Activated T-cell treated with anti-CD3 and anti-CD28 coated beads, Interleukin-2, amount 50 U/mL, for 72 hours (primary cell): ENCODE measurements at places on chromosomes 2 and 18.
A peak's percentile ranks its signal among the peaks of the same experiment; 100 is the strongest.

- DNase-seq: no peak
These were observed at the start of gene SYT4 for GRCh38 chr18:43277164-43277600. Gene SYT4 (minus strand): TSS chr18:43277490. CDS start chr18:43277281, 209 bp downstream.

DNA sequence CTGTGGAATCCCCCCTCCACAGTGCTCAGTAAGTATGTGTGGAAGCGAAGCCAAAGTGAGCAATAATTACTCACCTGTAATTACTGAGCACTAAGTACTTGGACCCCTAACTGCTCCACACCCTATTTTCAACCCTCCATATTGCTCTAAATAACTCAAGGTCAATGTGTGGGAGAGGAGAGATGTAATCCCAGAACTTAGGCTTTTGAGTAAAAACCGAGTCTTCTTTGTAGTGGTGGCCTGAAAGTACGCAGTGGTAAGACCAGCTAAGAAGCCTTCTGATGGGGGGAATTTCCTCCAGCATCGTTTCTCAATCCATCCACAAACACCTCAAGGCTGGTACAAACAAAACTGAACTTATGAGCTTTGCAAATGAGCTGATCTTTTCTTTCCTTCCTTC is 551.6 kb downstream of the ZEB2 start:
- DNase-seq: peak; percentile 14

- peak; percentile 4 for DNase-seq
These were observed at the start of gene SCN3A for GRCh38 chr2:165203689-165204559. Gene SCN3A (minus strand): TSS chr2:165204050. CDS start chr2:165176394, 27,656 bp downstream.

GRCh38 chr2:207704078-207704477 is 7.4 kb upstream of the CCNYL1 start:
- DNase-seq: no peak

- no peak for DNase-seq
These were observed 120.5 kb downstream of the HIBCH start for GRCh38 chr2:190199109-190199508.

DNA sequence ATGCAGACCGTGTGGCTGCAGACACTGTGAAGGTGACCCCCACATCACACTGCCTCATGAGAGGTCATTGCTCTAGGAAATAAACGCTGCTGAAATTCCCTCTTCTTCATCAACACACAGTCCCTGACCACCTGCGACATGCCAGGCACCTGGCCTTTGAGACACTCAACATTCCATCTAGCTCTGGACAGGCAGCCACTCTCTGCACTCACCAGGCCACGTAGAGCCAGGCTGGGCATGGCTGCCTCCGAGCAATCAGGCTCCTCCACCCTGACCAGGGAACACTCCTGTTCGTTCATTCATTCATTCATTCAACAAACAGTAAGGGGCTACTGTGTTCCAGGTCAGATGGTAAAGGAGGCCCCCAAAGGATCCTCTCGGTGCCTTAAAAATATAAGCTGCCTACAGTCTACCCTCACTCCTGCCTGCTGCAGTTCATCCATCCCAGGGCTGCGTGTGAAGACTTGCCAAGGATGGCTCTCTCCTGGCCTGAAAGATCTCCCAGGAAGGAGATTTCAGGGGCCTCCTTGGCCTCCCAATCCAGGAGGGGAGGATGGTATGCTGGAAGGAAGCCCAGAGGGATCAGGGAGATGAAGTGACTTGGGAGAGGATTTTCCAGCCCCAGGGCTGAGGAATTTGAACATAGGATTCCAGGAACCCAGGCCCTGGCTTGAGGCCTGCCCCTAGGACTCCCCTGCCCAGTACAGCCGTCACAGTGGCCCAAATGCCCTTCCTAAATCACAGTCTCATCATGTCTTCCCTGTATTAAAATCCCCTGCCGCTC is 66.7 kb downstream of the TNS1 start:
- no peak for DNase-seq

DNA sequence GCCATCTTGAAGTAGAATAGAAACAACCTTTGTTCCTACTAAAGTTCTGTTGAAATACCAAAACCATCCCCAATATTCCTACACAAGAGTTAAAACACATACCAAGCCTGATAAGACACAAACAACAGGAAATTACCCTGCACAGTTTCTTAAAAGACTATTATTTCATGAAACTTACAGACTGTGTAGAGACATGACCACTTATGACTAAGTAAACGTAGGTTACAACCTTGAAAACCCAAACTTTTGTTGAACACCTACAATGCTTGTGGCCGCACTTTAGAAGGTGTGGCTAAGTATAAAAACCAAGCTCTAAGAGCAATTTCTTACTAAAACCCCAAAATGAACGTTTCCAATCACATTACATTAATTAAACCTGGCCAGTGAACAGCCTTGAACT is 2.0 kb downstream of the SMAD2 start:
- DNase-seq: no peak

DNA sequence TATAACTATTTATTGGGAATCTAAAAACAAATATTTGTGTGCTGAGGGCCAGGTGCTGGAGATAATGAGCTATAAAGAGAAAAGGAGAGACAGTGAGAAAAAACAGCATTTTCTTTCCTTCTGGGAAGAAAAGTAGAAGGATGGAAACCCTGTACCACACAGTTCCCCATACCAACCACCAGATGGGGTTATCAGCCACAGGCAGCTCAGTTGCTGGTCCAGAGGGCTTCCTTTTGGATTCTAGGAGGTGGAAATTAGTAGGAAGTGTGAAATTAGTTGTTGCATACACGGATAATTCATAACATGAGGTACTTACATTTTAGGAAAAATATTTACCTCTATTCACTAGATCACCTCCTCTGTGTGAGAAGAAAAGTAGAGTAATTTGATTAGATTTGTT is 237.0 kb upstream of the FOSL2 start:
- no peak for DNase-seq

- peak; percentile 79 for DNase-seq
These were observed 187.5 kb downstream of the TWIST2 start for GRCh38 chr2:239035361-239035814.

DNA sequence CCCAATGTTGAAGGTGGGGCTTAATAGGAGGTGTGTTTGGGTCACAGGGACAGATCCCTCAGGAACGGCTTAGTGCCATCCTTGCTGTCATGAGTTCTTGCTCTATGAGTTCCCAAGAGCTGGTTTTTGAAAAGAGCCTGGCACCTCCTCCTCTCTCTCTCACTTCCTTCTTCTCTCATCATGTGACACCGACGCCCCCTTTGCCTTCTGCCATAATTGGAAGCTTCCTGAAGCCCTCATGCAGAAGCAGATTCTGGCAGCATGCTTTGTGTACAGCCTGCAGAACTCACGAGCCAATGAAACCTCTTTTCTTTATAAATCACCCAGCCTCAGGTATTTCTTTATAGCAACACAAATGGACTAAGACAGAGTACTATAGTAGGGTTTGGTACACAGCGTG is 100.4 kb upstream of the SH3BP4 start:
- no peak for DNase-seq

- no peak for DNase-seq
These were observed 304.8 kb upstream of the CCDC68 start for GRCh38 chr18:55264108-55264507.

DNA sequence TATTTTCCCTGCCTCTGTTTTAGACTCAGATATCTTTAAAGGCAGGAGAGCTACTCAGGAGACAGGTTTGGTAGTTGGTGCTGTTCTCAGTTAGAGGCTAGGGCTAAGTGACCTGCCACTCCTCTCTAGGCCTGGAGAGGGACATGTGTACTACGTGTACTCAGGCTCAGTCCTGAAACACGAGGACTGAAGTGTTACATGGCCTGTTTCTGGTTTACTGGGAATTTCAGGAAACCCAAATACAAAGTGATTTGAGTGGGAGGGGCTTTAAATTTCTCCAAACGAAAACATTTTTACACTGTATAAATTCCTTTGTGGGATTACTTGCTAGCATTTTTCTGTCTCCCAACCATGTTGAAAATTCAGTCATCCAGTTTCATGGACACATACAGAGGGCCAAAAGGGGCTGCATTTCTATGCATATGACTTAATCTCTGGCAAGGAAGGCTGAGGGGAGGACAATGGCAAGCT is 343.3 kb downstream of the CYP26B1 start:
- DNase-seq: no peak

- no peak for DNase-seq
These were observed 35.8 kb downstream of the RBKS start for GRCh38 chr2:27854229-27854862.

GRCh38 chr18:72456802-72457201 is 87.3 kb downstream of the CBLN2 start:
- no peak for DNase-seq

DNA sequence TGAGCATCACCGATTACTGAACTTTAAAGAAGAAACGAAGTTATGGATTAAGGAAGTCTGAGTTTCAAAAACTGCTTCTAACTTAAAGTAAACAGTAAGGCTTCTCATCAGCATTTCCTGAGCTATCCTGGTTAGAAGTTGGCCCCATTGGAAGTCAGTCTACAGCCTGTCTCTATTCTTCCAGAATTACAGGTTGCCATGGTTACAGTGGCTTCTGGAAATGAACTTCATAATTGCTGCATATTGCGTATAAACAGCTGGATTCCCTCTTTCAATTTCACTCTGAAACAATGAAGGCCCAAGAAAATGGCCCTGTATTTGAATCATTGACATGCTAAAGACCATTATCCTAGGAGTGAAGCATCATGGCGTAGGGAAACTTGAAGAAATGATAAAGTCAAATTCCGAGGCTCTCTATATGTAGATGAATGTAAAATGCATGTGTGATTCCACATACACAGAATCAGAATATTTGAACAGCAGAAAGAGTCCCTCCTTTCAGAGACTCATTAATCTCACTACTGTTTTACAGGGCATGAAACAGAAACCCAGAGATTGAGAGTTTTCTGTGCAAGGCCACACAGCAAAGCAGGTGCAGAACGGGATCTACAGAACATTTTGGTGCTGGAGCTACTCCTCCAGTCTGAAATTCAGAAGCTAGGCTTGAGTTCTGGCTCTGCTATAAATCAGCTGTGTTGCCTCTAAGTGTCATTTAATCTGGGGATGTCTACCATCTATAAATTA is 856.4 kb upstream of the CELF4 start:
- no peak for DNase-seq

GRCh38 chr18:49151482-49151881 is 200.7 kb upstream of the SMAD7 start:
- no peak for DNase-seq

DNA sequence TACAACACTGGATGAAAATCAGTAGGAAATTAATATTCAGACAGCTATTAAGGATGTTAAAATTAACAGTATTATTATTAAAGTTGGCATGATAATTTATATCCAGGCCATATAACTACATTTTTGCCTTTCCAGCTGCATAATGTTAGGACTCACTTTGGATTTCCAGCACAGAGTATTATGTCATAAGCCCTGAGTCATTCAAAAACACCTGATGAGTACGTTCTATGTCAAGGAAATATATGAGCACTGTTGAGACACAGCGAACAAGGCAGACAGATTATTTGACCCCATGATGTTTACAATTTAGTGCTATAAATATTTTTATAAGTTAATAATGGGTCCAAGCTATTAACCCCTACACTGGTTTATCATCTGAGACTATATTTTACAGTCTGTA is 59.8 kb upstream of the RIT2 start:
- DNase-seq: no peak

DNA sequence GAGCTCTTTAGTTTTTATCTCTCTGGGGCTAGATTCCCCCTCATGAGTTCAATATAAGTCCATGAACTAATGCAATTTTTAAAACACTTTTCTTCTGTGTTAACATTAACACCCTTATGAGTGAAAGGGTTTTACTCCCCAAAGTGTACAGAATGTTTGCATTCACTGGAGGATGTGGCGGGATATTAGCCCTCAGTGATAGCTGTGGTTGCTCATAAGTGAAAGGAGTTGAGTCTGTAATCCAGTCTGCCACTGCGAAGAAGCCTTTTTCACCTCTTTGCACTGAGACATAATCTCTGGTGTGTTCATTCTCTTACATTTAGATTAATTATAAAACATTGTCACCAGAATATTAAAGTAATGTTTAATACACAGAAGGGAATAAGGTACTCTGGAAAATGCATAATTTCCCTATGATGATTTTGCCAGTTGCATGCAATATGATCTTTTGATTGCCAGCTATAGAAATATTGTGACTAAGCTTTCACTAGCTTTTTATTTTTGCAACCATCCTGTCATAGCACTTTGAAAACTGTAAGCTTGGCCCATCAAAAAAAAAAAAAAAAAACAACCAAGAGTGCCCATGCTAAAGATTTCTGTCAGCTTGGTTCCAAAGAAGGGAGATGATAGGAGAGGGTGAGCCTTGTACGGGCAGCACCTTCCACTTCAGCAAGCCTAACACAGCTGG is 113.2 kb downstream of the BCL11A start:
- DNase-seq: no peak

DNA sequence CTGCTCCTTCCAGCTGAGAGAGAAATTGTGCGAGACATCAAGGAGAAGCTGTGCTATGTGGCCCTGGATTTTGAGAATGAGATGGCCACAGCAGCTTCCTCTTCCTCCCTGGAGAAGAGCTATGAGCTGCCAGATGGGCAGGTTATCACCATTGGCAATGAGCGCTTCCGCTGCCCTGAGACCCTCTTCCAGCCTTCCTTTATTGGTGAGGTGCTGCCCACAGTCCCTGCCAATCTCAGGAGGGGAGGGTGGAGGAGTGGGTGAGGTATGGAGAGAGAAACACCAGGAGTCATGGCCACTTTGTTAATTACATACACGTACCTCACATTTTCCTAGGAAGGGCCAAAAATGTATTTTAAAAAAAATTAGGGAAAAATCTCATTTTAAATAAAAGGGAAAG is 12.0 kb upstream of the DGUOK start:
- DNase-seq: no peak

- no peak for DNase-seq
These were observed 210.3 kb downstream of the UBE2E3 start for GRCh38 chr2:181190711-181191110.

GRCh38 chr2:199202964-199203363 is 254.8 kb downstream of the SATB2 start:
- DNase-seq: no peak

DNA sequence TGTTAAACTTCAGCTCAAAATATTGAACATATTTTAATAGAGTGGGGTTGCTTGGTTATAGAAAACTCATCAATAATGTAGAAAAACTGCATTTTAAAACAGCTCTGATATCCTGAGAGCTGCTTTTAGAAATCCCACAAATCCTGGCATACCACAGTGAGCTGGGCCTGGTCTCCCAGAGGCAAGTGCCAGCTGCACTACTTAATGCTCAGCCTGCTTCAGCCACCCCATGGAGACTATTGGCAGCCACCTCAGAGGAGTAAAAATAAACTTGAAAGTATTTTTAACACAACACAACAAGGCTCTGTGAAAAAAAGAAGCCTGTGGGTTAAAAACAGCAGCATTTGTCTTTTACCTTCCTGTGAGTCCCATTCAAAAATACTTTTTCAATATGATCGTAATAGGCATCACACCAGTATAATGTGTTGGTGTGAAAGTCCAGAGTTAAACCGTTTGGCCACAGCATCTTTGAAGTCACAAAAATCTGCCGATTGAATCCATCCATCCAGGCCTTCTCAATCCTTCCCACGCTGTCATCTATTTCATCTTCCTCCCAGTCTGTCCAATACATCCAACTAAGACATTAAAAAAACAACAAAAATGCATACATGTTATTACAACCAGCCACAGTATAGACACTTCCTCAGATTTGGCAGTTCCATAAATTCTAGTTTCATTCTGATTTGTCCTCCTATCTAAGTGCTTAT is 1115.3 kb downstream of the LRP1B start:
- DNase-seq: no peak

GRCh38 chr2:181438261-181438660 is 18.9 kb upstream of the ITGA4 start:
- DNase-seq: no peak
